ENCODE measurements at places on chromosomes 1 and 21. TPM values are rescaled to one million over a fixed set of nuclear protein-coding genes. Genes with fewer than 3 reads are reported as not detected.

ITLN2 gene
- 15.8 TPM for total RNA-seq

IPO9 gene
- total RNA-seq = 133 TPM

NPHS2 gene
- total RNA-seq = not detected

TRIM17 gene
- 8.0 TPM for total RNA-seq

DIPK1A gene
- total RNA-seq = 4.0 TPM

LCE1D gene
- total RNA-seq = not detected

KPNA6 gene
- 119 TPM for total RNA-seq

OLIG2 gene
- total RNA-seq = not detected

HSD3B1 gene
- not detected for total RNA-seq

BACE2 gene
- total RNA-seq = 16.7 TPM

PRAMEF12 gene
- total RNA-seq = not detected

GRCh38 chr1:34444516-34444915 is 267.8 kb downstream of the C1orf94 start:
- DNase-seq = no peak

DNA sequence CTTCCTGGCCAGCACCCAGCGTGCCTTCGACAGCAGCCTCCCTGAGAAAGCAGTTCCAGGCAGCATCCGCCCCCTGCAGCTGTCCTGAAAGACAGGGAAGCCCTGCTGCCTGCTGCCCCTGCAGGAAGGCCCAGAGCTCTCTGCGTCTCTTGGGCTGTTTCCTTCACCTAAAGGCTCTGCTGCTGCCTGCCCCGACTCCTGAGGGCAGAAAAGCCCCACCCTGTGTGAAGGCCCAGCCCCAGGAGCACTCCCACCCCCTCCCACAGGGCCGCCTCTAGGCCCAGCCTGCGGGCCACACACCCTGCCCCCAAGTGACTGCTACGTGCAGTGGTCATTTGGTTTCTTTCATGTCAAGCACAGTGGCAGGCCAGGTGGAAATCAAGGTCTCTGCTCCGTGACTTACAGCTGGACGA is 12.4 kb downstream of the RIPK4 start:
- peak; percentile 83 for DNase-seq

DNA sequence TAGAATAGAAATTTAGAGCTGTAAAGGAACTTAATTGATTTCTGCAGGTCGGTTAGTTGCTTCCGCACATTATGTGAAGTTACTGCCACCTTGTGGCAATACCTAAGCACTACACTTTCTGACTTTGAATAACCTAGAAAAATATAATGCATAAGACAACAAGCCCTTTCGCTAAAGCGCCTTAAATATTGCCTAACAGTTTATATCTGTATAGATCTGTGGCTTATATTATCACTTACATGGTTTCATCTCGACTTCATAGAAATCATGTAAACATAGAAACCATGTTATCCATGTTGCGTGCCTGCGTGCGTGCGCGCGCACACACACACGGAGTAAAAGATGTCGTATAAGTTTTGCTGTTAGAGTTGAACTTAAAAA is 10.9 kb upstream of the IFI16 start:
- DNase-seq = peak; percentile 65

- DNase-seq = no peak
Observed at GRCh38 chr1:39178541-39179431, 25.7 kb upstream of the MACF1 start.

GRCh38 chr1:109687641-109688499 is at the start of gene GSTM1:
TSS of gene GSTM1 (plus strand) at chr1:109687817. CDS start at chr1:109687874, 57 bp downstream.
- peak; percentile 87 for DNase-seq

GRCh38 chr1:228416217-228416933 is at the start of gene TRIM17:
TSS of gene TRIM17 (minus strand) at chr1:228416861. CDS start at chr1:228415072, 1,789 bp downstream.
- DNase-seq = peak; percentile 94

DNA sequence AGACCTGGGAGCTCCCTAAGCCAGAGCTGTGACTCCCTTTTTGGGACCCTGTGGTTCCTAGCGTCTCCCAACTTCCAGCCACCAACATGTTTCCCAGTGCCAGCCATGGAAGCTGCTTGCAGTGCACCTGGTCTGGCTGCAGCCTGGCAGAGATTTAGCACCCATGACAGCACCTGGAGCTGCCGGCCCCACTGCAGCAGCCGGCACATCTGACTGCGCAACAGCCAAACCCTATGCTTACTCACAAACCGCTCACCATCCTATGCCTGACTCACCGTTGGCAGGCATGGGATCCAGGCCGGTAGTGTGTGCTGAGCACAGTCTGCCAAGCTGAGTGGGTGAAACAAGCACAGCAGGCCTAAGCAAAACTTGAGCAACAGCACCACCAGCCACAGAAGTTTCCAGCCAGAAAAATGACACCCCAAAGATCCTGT is 435.9 kb upstream of the PRMT6 start:
- DNase-seq = peak; percentile 38

DNA sequence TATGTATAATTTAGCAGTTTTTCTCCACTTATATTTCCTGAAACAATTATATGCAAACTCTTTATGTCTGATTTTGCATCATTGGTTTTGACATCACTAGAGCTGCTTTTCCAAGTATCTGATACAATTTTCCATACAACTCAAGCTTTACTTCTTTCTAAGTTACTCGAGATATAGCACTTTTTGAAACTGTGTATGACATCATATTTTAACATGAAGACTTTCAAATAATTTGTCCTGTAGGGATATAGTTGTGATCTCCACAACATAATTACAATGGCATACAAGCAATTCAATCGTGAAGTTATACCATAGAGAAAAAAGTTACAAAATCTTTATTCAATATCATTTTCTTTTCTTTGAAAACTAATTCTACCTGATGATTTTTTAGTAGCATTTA is 173.0 kb downstream of the LEPR start:
- no peak for DNase-seq

GRCh38 chr1:206002160-206002559 is 1.0 kb downstream of the RAB7B start:
- DNase-seq = peak; percentile 43

GRCh38 chr1:68401506-68401905 is 48.2 kb downstream of the RPE65 start:
- DNase-seq = no peak

- no peak for DNase-seq
Observed at GRCh38 chr1:41245659-41246058, 3.6 kb upstream of the SCMH1 start.

DNA sequence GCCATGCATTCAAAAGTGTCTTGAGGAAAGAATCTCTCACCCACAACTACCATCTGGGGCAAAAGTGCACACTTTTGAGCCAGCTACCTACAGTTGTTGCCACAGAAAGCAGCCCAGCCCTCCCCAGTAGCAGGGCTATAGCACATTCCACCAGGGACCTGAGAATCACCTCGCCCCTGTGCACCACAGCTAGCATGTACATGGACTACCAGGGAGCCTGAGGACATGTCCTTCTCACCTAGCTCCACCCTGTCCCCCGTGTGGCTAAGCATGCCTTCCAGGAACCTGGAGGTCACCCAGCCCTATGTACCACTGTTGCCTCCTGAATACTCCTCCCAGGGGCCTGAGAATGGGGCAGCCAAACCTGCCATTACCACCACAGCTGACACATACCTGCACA is 16.9 kb downstream of the SPRR2G start:
- DNase-seq = no peak
